Lower leg skin (tissue), 4 donors: ENCODE measurements at places on chromosomes 7 and 10.

- DNase-seq = no peak
These were observed 13.5 kb downstream of the ING3 start for GRCh38 chr7:120964088-120964487.

- DNase-seq = no peak
These were observed 48.5 kb downstream of the HERPUD2 start for GRCh38 chr7:35646289-35647023.

GRCh38 chr7:43693687-43694398, 35.5 kb downstream of the COA1 start:
- no peak for DNase-seq

DNA sequence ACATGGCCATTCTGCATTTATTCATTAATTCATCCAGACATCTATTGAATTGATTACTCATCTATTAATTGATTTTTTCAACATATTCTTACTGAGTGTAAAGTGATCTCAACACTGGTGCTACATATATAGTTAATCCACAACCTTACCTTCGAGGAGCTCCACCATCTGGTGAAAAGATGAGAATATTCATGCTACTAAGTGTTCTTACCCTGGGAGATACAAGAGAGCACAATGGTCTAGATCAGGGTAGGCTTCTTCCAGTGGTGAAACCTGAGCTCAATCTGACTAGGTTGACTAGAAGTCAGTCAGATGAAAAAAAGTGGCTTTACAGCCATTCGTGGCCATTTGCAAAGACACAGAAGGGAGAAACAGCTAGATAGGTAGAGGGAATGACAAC, 507.4 kb downstream of the ANKRD7 start:
- DNase-seq = no peak
